ENCODE measurements at places on chromosomes 1 and 21.

GRCh38 chr1:214808845-214809460 lies 206.0 kb downstream of the CENPF start:
- DNase-seq = no peak

- DNase-seq = no peak
Measured at GRCh38 chr21:45445369-45445768, 40.4 kb downstream of the COL18A1 start.

GRCh38 chr1:88537787-88538186 lies 146.3 kb upstream of the PKN2 start:
- DNase-seq = no peak

- DNase-seq = no peak
Measured at GRCh38 chr1:36224537-36225282, 467 bp downstream of the THRAP3 start.

- no peak for DNase-seq
Measured at GRCh38 chr1:200374569-200375295, 35.1 kb downstream of the ZNF281 start.

- DNase-seq = no peak
Measured at GRCh38 chr1:214958486-214958885, 124.1 kb upstream of the KCNK2 start.

GRCh38 chr1:181353526-181353925 lies 129.8 kb upstream of the CACNA1E start:
- no peak for DNase-seq

DNA sequence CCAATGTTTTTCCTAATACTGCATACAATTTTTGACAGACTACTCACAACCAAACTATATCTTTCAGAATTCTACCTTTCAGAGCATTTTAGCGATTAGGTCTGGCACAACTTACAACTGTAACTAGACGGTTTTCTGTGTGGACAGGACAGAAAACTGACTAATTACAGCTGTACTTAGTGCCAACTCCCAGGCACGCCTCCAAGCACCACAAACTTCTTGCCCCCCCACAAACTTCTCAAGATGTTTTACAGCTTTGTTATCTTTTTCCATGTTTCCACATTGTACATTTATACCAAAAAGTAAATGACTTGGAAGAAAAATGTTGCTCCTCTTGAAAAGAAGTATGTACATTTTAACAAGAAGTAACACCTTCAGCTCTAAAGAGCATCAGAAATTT lies 13.8 kb downstream of the LYST start:
- no peak for DNase-seq

DNA sequence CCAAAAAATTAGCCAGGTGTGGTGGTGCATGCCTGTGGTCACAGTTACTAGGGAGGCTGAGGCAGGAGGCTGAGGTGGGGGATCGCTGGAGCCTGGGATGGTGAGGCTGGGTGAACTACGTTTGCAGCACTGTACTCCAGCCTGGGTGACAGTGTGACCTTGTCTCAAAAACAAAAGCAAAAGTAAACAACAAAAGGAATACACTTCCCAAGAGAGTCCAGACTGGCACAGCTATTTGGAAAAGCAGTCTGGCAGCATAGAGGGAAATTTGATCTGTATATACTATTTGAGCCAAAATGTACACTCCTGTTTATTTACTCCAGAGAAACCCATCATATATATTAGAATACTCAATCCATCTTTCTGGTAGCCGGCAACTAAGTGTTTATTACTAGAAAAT lies 107.0 kb upstream of the HMCN1 start:
- no peak for DNase-seq

DNA sequence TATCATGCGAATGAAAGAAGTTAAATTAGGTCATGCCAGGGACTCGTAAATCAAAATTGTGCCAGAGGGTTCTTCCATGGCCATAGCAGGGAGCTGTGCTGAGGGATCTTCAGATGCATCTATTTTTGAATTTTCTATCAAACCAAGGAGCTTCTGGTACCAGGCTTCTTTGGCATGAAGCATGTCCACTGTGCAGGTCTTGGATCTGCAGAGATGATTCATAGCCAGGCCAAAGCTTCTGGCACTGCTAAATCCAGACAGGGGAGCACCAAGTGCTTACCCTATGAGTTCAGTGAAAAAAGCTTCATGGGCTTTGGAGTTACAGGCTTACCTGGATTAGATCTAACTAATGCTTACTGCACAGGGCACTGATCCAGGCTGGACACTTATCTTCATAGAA lies 154.2 kb upstream of the DAB1 start:
- no peak for DNase-seq

DNA sequence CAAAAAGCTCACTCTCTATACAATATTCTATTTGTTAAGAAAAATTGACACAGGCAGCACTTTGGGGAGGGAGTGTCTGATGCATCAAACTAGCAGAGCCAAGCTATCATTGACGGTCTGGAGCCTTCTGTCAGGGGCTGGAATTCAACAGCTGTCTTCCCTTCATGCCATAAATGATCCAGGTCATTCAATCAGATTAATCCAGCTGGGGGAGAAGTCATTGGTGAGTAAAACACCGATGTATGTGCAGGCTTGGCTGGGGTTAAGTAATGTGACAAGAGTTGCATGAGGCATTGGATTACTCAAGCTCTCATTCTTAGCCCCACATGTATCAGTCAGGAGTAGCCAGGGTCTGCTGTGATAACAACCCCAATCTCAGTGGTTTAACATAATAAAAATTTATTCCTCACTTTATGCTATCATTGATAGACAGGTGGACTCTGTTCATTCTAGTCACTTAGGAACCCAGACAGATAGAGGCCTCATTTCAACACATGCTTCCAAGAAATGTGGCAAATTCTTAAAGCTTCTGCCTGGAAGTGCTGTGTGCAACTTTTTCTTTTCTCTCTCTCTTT lies 118.1 kb upstream of the GADD45A start:
- DNase-seq = no peak

GRCh38 chr1:234325878-234326496 lies 47.3 kb upstream of the COA6 start:
- no peak for DNase-seq

- DNase-seq = no peak
Measured at GRCh38 chr1:10001016-10001665, 4.1 kb downstream of the RBP7 start.

GRCh38 chr1:4944911-4945310 lies 290.5 kb downstream of the AJAP1 start:
- no peak for DNase-seq

GRCh38 chr1:42165511-42166210 lies 1.1 kb upstream of the GUCA2A start:
- no peak for DNase-seq

DNA sequence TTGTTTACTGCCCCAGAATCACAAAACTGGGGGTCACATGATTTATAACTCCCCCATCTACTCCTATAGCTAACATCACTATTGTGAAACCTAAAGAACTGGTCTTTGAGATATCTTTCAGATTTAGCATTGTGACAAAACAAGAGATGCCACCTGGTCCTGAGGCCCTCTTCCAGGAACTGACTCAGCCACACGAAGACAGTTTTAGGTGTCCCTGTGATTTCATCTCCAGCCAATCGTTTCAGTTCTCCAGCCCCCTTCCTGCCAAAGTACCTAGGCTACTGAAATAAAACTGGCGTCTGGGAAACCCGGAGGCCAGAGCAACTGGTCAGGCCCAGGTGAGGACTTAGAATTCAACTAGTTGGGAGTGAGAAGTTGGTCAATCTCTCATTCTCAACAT lies 36.6 kb downstream of the TBX19 start:
- DNase-seq = no peak

- DNase-seq = no peak
Measured at GRCh38 chr1:167371030-167371429, 147.3 kb downstream of the CD247 start.

DNA sequence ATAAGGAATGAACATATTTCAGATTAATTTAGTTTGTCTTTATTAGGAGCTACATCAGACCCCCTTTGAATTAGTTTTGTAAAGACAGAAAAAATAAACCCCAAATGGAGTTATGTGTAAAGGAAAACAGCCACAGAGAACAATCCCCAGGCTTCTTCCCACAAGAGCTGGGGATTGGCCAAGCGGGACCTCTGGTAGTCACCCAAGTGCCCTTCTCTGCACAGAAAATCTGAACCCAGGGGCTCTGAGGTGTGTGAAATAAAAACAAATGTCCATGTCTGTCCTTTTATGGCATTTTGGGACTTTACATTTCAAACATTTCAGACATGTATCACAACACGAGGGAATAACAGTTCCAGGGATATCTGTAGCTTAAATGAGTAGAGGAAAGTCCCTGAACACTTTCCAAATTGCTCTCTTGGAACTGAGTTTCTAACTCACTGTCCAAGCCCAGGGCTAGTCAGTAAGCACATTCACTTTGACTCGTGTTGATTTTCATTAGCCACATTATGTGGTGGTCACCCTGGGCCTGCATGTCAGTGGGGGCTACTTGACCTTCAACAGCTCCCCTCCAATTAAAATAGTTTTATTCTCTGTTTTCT lies 22.5 kb downstream of the DPT start:
- DNase-seq = no peak

DNA sequence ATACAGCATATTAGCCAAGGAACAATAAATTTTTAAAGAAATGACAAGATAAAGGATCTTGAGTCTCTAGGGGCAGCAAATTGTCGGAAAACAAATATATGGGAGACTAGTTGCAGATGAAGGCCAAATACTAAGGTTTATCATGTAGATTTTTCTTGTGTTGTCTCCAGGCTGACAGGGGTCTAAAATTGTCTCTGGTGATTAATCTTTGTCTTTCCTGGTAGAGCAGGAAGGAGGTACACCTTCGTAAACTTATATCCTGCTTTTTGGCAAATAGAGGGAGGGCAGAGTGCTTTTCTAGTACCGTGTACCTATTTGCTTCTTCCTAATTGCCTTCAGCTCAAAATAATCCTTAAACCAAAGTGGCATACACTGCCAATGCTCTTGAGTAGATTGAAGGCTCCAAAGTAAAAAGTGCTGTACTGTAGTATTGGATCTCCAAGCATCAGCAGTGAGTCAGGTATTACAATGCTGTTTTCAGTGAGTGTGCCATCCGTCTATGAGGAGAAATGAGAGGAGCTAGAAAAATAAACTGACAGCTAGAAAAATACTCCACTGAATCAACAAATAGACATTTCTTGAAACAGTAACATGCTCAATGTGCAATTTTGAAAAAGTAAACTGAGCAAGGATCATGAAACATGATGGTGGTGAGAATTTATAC lies 1.8 kb upstream of the LEPR start:
- DNase-seq = no peak

GRCh38 chr21:16767201-16767600 lies 745.6 kb upstream of the CXADR start:
- no peak for DNase-seq

DNA sequence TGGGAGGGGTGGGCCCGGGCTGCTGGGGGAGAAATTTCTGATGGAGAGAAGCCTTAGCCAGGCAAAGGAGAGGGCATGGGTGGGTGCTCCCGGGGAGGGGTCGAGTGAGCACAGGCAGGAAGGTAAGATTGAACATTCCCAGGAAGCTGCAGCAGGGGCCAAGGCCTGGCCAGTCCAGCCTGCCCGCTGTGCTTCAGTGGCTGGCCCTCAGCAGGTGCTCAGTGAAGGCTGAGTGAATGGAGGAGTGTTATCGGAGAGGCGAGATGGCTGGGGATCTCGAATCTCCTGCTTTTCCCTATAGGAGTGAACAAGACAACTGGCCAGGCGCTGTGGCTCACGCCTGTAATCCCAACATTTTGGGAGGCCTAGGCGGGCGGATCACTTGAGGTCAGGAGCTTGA lies 20.9 kb downstream of the SPSB1 start:
- DNase-seq = no peak

GRCh38 chr1:236514703-236515442 lies 8.9 kb upstream of the LGALS8 start:
- DNase-seq = no peak

- DNase-seq = peak; percentile 51
Measured at GRCh38 chr1:243730487-243731150, 119.4 kb downstream of the AKT3 start.

- peak; percentile 35 for DNase-seq
Measured at GRCh38 chr1:17274186-17275170, 25.6 kb downstream of the PADI3 start.

GRCh38 chr1:29948581-29948980 lies 712.3 kb downstream of the PTPRU start:
- DNase-seq = no peak

GRCh38 chr1:73310797-73311381 lies 887.1 kb downstream of the LRRIQ3 start:
- DNase-seq = no peak
